ENCODE measurements at places on chromosomes 3 and 15.

GRCh38 chr15:39236375-39236774 is 344.5 kb upstream of the THBS1 start:
- no peak for DNase-seq

- DNase-seq, result no peak
Measured at GRCh38 chr3:110165370-110165743, 828.0 kb upstream of the DPPA4 start.

DNA sequence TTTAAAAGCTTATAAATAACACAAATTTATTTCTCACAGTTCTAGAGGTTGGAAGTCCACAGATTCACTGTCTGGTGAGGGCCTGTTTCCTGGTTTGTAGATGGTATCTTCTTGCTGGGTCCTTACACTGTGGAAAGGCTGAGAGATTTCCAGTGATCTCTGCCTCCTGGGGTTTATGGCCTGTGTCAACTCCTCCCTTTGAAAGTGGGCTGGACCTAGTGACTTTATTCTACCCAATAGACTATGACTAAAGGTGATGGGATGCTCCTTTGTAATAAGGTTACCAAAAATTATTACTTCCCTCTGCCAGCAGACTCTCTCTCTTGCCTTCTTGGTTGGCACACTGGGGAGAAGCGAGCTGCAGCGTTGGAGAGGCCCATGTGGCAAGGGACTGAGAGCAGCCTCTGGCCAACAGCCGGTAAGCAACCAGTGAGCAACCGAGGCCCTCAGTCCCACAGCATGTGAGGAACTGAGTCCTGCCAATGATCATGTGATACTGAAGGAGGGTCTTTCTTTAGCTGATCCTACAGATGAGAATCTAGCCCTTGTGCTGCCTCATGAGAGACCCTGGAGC is 14.0 kb upstream of the COPG1 start:
- no peak for DNase-seq

DNA sequence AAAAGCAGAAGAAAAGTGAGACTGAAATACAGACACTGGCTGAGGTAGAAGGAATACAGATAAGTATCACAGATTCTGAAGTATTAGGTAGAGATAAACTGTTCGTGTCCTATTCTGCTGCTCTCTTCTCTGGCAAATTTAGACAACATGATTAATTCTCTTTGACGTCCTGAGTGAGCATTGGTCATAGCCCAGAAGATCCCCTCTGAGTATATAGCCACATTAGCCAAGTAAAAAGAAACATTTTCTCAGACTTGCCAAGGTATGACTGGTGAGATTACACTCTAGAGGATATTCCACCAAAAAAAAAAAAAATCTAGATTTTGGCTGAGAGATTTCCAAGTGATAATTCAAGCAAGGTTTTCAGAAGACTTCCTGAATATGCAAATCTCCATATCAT is 111.4 kb upstream of the ALCAM start:
- no peak for DNase-seq

GRCh38 chr15:89591834-89592233 is 16.6 kb downstream of the TICRR start:
- no peak for DNase-seq
